ENCODE measurements at places on chromosomes 7 and 10.
A peak's percentile ranks its signal among the peaks of the same experiment; 100 is the strongest.

DNA sequence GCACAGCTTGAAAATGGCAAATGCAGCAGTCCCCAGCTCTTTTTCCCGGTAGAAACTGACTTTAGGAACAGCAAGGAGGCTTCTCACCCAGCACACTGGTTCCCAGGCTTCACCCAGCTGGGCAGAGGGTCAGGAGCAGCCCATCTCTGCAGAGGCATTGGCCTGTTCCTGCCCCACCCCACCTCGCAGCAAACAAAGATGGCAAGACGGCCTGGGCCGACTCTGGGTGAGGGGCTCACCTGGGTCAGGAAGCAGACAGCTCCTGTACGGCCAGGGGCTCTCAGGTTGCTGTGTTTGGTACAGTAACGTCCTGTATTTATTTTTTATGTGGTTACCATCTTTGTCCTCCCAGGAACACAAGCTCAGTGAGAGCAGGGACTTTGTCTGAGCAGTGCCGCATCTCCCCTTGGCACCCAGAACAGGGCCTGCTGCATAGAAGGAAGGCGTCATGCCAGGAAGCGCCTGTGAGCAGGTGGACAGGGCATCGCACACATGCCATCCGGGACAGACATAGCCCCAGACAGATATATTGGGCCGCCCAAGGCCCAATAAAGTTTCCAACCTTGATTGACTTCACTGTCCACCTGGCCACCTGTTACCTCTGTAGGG, 585.0 kb upstream of the FOXK1 start:
- H3K27ac ChIP-seq, result no peak overlapping the region
- H3K27me3 ChIP-seq, result peaks cover 97% of the 10 kb centered on the region
- no peaks in the 10 kb centered on the region for H3K36me3 ChIP-seq
- no peaks in the 10 kb centered on the region for H3K4me1 ChIP-seq

- no peak overlapping the region for H3K4me3 ChIP-seq
- H3K27ac ChIP-seq, result no peak overlapping the region
- DNase-seq, result no peak
- no peaks in the 10 kb centered on the region for H3K4me1 ChIP-seq
- no peaks in the 10 kb centered on the region for H3K27me3 ChIP-seq
These were observed 18.3 kb upstream of the CDK6 start for GRCh38 chr7:92854501-92855238.

DNA sequence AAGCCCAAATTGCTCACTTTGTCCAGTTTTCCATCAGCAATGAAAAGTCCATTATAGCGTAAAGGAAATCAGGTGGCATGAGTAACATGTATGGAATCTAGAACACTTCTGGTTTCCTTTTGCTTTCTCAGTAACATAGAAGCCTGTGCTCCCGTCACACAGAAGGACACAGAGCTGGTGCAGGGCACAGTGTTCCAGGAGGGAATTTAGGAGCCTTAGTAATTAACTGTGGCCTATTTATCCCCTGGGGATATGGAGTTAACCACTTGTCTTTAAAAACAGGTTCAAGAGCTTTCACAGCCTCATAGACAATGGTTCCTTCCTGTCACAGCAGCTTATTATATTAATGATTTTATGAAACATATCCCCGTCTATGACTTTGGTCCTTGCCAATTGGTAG, 189.9 kb downstream of the NEBL start:
- no peaks in the 10 kb centered on the region for H3K36me3 ChIP-seq
- H3K27me3 ChIP-seq, result 0 out of 2 replicates have a peak, but pooled peaks cover 14% of the 10 kb centered on the region
- DNase-seq, result no peak
- H3K27ac ChIP-seq, result no peak overlapping the region
- H3K4me1 ChIP-seq, result no peaks in the 10 kb centered on the region
- no peak overlapping the region for H3K4me3 ChIP-seq

DNA sequence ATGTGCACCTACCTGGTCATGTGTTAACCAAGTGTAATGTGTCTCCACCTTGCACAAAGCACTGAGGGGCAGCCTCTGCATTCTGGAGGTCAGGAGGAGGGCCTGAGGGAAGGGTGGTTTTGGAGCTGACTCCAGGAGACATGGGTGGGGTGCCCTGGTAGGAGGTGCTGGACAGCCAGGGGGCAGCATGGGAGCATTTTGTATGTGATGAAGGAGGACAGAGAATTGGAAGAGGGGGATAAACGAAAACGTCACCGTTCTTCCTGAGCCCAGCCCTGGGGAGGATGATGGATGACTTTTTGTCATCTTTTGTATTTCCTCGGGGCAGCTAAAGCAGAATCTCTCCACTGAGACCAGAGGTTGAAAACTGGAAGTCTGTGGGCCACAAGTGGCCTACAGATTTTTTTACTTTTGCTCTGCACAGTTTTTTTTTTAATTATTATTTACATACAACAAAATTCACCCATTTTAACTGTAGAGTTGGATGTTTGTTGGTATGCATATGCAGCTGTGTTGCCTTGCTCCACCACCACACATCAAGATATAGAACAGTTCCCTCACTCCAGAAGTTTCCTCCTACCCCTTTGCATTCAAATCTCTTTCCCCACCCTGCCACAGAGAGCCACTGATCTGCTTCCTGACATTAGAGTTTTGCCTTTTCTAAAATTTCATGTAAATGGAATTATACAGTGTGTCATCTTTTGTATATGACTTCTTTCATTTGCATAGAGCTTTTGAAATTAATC, 242.5 kb downstream of the VTI1A start:
- DNase-seq, result peak; percentile 14
- H3K36me3 ChIP-seq, result no peaks in the 10 kb centered on the region
- no peak overlapping the region for H3K4me3 ChIP-seq
- H3K27me3 ChIP-seq, result no peaks in the 10 kb centered on the region
- H3K27ac ChIP-seq, result no peak overlapping the region

- peaks cover 15% of the 10 kb centered on the region for H3K27me3 ChIP-seq
- no peak overlapping the region for H3K27ac ChIP-seq
- no peak for DNase-seq
These were observed 44.4 kb downstream of the GRM8 start for GRCh38 chr7:127208351-127208750.

DNA sequence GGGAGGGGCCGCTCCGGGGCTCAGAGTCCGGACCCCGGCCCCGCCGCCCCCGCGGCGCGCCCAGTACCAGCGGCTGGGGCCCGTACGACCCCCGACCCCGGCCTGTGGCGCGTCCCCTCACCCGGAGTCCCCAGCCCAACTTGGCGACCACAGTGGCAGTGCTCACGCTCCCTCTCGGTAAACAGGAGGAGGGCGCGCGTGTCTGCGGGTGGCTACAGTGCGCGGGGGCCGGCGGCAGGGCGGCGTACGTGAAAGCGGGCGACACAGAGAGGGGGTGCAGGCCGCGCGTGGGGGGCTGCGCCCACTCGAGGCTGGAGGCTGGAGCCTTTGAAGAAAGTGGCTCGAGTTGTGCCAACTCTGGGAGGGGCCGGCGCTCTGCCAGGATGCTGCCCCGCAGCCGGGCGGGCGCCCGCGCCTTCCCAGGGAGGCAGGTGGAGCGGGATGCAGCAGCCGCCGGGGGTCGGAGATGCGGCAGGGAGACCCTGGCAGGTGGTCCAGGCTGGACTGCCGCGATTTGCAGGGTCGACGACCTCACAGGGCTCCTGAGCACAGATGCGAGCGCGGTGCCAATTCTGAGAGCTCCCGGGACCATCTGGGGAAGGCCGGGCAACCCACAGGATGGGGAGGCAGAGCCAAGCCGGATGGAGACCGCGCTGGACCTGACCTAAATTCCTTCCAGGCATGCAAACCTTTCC, 655 bp downstream of the PTPRE start:
- H3K4me3 ChIP-seq, result peak overlapping the region; percentile 67
- H3K4me1 ChIP-seq, result peaks cover 35% of the 10 kb centered on the region
- DNase-seq, result peak; percentile 43
- H3K27me3 ChIP-seq, result no peaks in the 10 kb centered on the region
- peak overlapping the region; percentile 68 for H3K27ac ChIP-seq

DNA sequence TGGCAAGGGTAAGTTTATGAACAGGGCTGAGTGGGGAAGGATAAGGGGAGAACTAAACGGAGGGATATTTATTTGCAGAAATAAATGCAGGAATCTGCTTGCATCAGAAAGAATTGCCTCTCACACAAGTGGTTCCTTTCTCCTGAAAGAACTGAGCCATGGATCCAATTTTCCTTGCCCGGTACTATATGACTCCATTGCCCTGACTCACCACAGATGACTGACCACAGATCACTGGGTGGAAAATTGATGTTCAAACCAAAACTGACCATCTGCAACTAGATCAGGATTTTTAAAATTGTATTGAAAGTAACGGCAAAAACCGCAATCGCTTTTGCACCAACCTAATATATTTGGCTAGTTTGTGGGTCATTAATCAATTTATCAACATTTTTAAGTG, 6.2 kb upstream of the MACC1 start:
- no peak overlapping the region for H3K27ac ChIP-seq
- H3K36me3 ChIP-seq, result no peaks in the 10 kb centered on the region
- no peak for DNase-seq
- H3K4me1 ChIP-seq, result peaks cover 32% of the 10 kb centered on the region

DNA sequence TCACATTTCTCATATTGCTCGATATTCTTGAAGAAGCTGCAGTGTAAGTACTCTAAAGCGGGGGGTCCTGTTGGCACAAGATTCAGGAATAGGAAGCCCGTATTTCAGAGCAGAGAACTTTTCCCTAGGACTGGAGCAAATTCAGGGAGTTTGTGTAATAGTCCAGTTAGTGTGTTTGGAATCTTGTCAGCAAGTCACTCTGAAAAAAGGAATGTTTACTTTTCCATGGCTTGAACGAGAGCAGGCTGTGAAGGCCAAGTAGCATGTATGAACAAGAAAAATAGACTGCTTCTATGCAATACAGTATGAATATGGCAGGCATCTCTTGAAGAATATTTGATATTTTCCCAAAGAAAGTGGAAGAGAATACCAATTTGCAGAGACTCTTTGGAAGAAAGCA, 39.8 kb downstream of the CDC123 start:
- DNase-seq, result no peak
- H3K4me1 ChIP-seq, result no peaks in the 10 kb centered on the region
- H3K27me3 ChIP-seq, result no peaks in the 10 kb centered on the region
- H3K27ac ChIP-seq, result no peak overlapping the region
- 0 out of 2 replicates have a peak, but pooled peaks cover 10% of the 10 kb centered on the region for H3K36me3 ChIP-seq

DNA sequence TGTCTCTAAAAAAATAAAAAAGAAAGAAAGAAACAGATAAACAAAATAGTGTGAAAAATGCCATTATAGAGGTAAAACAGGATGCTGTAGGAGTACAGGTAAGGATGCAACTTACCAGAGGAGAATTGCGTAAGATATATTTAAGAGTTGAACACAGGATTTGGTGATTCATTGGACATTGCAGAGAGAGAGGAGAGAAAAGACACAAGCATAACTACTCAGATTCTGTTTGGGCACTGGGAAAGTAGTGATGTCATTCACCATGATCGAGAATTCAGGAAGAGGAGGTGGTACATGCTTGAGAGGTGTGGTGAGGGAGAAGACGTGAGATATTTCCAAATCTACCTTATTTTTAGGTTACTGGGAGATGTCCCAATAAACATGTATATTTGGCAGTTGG, 97.6 kb downstream of the AASS start:
- H3K27ac ChIP-seq, result no peak overlapping the region
- no peaks in the 10 kb centered on the region for H3K4me1 ChIP-seq
- no peaks in the 10 kb centered on the region for H3K27me3 ChIP-seq
- no peak overlapping the region for H3K4me3 ChIP-seq

DNA sequence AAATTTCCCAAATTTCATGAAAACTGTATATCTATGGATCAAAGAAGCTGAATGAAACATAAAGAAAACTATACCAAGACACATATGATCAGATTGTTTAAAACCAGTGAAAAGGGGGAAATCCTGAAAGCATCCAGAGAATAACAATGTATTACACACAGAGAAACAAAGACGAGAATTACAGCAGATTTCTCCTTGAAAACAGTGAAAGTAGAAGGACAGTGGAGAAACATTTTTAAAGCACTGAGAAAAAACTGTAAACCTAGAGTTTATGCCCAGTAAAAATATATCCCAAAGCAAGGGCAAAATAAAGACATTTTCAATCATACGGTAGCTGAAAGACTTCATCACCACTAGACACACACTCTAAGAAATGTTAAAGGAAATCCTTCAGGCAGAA, 121.0 kb downstream of the DPY19L1 start:
- no peak overlapping the region for H3K4me3 ChIP-seq
- H3K4me1 ChIP-seq, result no peaks in the 10 kb centered on the region
- H3K27ac ChIP-seq, result no peak overlapping the region
- no peak for DNase-seq
- H3K36me3 ChIP-seq, result no peaks in the 10 kb centered on the region

- no peaks in the 10 kb centered on the region for H3K36me3 ChIP-seq
- DNase-seq, result peak; percentile 29
- H3K4me1 ChIP-seq, result no peaks in the 10 kb centered on the region
- no peak overlapping the region for H3K27ac ChIP-seq
- H3K4me3 ChIP-seq, result no peak overlapping the region
These were observed 95.0 kb downstream of the CNOT4 start for GRCh38 chr7:135414850-135415439.

DNA sequence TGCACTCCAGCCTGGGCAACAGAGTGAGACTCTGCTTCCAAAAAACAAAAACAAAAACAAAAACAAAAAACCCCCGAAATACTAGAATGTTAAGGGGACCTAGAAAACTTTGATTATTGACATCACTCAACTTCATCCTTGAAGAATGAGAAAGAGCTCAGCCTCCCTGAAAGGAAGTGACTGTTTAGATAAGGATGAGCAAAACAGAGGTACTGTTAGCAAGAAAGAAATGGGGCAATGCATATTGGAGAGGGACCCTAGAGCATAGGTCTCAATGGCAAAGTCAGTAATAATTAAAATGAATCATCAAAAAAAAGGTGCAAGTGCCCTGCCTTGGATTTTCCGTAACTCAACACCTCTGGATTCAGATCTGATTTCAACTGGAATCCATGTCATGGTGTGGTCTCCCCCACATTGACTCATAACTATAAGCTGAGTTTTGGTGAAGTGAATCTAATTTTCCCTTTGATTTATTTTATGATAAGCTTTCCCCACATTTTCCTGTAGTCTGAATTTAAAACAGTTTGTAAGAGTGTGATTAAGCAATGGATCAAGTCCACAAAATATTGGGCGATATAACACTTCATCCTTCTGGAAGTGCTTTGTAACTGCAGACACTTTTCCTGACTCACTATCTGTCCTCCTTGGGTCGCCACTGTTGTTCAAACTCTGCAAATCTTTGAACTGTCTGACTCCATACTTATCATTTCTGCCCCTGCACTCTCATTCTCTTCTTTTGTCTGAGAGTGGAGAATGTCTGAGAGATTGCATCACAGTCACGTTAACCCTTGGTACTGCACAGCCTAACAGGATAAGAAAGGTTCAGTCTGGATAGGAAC, 224.8 kb upstream of the LYZL1 start:
- H3K27me3 ChIP-seq, result no peaks in the 10 kb centered on the region
- H3K4me1 ChIP-seq, result peaks cover 26% of the 10 kb centered on the region
- H3K27ac ChIP-seq, result peak overlapping the region; percentile 83
- DNase-seq, result peak; percentile 76
- no peaks in the 10 kb centered on the region for H3K36me3 ChIP-seq

Measured in PC-9 (cell line).